ENCODE measurements at places on chromosomes 13 and 19.

- DNase-seq: no peak
Measured at GRCh38 chr13:114119196-114119595, 13.2 kb downstream of the RASA3 start.

DNA sequence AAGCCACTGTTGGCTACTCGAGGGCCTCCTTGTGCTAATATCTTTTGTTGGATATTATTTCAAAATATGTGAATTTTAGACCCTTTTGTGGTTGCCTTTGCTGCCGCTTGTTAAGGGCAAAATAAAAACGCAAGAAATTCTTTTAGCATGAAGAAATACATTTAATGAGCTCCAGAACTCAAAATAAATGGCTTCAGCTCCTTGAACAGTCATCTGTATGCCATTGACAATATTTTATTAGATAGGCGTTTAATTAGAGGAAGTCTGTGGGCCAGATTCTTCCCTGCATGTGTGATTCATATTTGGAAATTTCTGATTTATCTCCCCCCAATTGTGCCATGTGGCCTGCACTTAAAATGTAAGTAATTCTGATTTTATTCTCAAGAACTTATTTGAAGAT, 177.2 kb downstream of the STK24 start:
- DNase-seq: no peak

GRCh38 chr13:20945952-20946383, 43.4 kb upstream of the XPO4 start:
- no peak for DNase-seq

GRCh38 chr13:59464926-59465325, 698.8 kb downstream of the DIAPH3 start:
- no peak for DNase-seq

GRCh38 chr13:22594041-22594440, 586.7 kb upstream of the SGCG start:
- DNase-seq: no peak

- DNase-seq: no peak
Measured at GRCh38 chr19:6068711-6069110, 41.6 kb downstream of the RFX2 start.

- no peak for DNase-seq
Measured at GRCh38 chr13:37383046-37383445, 215.5 kb downstream of the POSTN start.

- no peak for DNase-seq
Measured at GRCh38 chr13:98890186-98890585, 87.7 kb downstream of the DOCK9 start.

- no peak for DNase-seq
Measured at GRCh38 chr13:32011971-32012370, 19.6 kb upstream of the FRY start.

DNA sequence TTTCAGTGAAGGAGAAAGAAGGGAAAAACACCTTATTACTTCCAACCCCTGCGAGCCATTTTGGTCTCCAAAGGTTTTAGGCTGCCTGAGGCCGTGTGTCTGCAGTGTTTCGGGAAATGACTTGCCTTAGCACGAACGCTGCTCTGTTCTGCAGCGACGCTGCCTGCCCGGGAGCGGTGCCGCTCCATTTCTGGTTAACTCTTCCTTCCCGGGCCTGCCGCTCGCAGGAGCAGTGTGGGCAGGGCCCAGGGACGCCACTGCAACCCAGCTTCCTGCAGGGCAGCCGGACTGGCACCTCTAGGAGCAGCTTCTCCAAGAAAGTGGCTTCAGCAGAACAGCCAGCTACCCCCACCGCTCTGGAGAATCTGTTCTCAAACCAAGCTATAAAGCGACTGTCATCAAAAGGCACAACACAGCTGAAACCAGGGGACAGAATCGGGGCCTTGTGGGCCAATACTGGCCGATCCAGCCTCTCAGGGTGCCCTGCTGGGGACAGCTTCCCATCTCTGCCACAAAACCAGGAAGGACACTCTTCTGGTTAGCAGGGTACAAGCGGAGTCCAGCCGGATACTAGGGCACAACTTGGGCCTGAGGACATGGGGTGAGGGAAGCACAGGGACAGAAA, 72.2 kb downstream of the KCTD15 start:
- DNase-seq: no peak

- DNase-seq: no peak
Measured at GRCh38 chr19:3310711-3311110, 55.7 kb upstream of the NFIC start.

DNA sequence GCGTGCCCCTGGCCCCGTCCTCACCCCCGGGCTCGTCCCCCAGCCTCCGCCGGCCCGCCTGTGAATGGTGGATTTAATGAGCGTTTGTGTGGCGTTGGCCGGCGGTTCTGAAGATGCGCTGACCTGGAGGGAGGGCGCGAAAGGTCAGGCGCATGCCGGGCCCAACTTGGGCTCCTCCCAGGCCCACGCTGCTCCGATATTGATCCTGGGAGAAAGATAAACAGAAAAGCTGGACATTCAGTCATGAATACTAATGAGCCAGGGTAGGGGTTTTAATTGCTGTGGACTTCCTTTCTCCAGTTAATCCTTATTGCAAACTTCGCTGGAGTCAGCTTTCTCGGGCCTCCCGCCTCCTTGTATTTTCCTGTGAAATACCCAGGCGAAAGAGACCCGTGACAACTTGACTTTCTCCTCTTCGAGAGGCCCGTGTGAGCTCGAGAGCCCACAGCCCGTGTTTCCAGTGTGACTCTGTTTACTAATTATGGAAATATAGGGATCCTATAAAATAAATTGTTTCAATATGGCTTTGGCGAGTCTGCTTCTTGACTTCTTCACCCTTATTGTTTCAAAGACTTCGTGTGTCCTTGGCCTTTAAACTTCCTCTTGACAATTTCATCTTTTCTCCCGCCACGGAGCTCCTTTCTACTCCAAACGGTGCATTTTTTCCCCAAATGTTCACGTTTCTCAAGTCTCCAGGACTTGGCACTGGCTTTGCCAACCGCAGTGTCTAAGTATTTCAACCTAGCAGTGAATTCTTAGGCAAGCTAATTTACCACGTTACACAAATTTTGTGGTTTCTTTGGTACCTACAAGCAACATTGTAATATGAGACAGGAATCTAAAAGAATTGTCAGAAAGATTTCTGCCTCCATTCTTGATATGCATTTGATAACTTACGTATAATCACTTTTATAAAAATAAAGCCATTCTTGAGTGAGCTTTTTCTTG, 10.5 kb downstream of the ZIC2 start:
- no peak for DNase-seq

DNA sequence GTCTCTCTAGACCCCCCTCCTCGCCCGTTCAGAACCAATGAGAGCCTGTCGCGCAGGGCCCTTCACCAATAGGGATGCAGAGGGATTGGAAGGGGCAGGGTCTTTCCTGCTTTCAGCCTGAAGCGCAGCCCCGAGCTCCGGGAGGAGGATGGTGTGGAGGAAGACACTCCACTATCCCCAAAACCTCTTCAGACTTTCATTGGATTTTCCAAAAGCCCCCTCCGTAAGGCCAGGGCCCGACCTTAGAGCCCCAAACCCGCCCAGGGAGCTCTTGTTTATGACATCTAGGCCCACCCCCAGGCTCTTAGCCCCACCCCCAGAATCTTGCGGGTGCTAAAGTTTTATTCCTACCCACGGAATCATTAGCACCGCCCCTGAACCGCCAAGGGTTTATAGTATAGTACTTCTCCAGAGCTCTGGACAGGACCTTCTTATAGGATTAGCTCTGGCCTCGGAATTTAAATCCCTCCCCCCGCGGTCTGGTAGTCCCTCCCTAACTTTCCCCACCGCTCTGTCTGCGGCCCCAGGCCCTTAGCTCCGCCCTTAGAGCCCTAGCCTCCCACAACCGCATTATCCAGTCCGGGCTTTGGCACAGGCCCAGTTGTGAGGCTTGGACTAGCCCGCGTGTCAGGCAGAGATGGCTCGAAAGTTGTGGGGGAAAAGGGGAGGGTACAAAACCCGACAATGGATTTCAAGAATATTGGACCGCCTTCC, 6.6 kb upstream of the EML2 start:
- DNase-seq: peak; percentile 85

- DNase-seq: no peak
Measured at GRCh38 chr13:36919171-36919832, 736 bp downstream of the SMAD9 start.

DNA sequence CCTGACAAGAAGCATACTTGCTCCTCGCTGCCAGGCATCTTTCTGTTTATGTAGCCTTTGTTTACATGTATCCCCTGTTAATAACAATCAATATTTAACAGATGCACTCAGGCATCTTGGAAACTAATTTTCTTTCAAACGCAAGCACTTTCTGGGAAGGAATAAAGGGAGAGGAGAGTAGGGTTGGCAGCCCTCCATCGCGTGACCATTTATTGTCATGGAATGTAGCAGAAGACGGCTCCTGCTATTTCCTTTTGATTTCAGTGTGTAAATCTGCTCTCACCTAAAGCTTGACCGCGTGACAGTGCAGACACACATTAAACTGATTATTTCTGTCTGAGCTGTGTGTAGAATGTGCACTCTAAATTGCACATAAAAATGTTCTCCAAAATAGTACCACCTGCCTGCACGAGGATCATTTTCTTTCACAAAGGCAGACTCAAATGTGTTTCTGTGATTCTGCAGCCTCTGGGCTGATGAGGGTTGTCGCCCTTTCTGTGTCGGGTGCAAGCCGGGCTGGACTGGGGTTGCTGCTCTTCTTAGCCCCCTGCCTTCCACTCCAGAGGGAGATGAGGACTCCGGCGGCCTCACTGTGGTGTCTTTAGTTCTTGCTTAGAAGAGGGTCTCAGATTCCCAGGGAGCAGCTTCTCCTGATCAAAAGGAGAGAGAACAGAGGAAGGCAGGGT, 223.5 kb upstream of the MAB21L1 start:
- no peak for DNase-seq

DNA sequence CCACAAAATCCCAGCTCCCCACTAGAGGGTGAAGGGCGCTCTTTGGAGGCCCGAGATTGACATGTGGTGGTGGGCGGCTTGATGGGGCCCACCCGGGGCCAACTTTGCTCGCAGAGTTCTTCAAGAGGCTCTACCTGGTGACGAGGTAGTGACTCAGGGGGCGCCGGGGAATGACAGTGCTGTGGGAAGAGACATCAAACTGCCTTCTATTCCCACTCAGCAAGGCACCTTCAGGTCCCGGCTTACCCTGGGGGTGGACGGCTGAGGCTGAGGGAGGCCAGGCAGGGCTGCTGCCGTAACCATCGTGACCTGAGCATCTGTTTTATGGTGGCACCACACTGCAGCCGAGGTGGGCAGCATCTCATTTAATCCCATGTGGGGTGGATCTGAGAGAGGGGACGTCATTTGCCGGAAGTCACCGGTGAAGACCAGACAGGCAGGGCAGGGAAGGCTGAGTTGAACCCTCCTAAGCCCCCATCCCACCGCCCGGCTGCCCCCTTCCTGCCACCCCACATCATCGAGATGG, 1.6 kb downstream of the LINGO3 start:
- DNase-seq: no peak

- DNase-seq: peak; percentile 31
Measured at GRCh38 chr19:41701401-41702075, 6.9 kb upstream of the CEACAM5 start.

DNA sequence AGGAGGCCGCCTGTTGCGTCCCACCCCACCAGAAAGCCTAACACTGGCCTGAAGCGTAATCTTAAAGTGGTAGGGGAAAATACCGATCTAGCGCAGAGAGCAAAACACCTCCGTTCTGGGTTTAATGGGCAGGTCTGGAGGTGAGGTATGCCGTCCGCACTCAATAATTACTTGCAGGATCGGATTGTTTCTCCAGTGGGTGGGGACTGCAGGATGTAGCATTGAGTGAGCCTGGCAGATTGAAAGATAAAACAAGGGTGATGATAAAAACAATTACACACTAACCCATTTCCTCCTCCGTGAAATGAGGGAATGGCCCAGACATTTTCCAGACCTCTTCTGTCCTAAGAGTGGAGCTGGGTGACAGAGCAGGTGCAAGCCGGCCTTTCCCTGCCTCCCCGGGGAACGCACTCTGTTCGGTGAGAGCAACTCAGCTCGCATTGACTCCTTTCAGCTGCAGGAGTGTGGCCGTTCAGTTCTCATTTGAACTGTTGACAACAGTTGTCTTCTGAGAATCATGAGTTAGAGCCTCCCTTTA, 110.2 kb upstream of the DOCK9 start:
- DNase-seq: no peak

DNA sequence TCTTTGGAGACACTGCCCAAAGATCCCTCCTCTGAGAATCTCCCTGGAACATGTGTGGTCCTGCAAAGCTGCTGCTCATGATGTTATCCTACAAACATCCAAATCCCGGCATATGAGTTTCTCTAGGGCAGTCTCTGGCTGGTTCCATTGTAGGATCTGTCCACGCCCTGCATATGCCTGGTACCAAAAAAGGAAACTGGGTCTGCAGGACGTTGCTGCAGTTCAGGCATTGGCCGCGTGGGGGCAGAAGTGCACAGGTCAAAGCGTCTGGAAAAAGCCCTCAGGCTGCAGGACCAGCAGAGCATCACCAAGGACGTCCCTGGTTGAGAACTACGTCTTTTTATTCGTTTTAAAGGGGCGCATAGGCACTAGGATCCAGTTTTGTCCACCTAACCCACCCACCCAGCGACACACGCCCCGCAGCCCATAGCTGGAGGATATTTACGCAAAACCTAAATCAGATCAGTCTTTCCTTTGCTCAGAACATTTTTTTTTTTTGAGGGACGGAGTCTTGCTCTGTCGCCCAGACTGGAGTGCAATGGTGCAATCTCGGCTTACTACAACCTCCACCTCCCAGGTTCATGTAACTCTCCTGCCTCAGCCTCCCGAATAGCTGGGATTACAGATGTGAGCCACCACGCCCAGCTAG, 12.9 kb upstream of the ZNF564 start:
- DNase-seq: peak; percentile 71

GRCh38 chr19:47097396-47098201, 16.0 kb downstream of the ZC3H4 start:
- DNase-seq: no peak

DNA sequence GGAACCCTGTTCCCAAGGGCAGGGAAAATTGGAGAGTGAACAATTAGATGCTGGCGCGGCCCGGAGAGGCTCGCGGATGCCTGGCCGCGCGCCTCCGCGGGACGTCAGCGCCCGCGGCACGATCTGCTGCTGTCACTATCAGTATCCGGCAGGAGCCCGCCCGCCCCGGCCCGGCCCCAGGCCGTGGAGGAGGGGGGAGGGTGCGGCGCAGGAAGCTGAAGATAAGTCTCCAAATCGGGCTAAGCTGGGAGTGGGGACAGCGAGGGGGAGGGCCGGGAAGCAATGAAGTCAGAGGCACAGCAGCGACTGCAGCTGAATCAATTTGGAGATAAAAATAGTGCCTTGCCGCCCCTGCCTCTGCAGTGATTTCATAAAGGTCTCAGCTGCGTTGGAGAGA, 441.5 kb upstream of the KLF12 start:
- DNase-seq: no peak

- no peak for DNase-seq
Measured at GRCh38 chr19:33300894-33301143, 1.5 kb downstream of the CEBPA start.

- DNase-seq: no peak
Measured at GRCh38 chr13:87207280-87208003, 463.7 kb upstream of the SLITRK5 start.

DNA sequence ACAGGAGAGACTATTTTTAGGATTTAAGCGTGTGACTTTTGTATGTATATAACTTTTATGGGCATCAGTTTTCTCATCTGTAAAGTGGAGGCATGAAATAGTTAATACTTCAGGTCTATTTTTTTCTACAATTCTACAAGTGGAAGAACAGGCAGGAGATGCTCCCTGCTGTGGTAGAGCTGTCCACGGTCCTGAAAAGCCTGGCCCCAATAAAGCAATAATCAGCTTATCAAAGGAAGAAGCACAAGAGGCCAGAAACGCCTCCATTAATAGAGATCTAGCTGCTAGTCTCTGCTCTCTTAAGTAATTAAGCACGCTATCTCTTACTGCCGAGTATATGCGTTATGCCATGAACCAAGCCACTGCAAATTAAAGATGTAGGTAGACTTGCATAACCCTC, 28.0 kb upstream of the WASF3 start:
- no peak for DNase-seq

All from RWPE2 (cell line).